ENCODE measurements at places on chromosomes 4 and X. TPM values are rescaled to one million over a fixed set of nuclear protein-coding genes. Genes with fewer than 3 reads are reported as not detected.

DNA sequence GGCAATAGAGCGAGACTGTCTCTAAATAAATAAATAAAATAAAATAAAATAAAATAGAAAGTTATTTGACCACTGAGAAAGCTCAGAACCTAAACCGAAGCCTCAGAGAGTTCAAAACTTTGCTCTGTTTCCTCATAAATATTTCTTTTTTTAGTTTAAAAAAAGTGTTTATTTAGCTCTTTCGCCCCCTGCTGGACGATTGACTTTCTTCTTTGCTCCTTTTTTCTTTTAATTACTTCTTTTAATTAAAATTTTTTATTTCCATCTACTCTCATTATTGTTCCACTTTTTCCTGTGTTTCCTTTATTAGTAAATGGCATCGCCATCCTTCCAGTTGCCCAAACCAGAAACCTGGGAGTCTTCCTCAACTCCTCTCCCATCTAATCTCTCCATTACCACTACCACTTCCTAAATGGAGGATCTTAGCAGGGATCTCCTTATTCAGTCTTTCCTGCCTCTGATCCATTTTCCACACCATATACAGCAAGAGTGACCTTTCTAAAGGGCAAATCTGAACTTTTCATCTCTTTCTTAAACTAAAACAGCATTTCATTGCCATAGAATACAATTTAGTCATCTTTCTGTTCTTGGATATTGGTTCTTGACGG, 728 bp upstream of the IL13RA2 start:
- DNase-seq = no peak

- no peak for DNase-seq
Observed at GRCh38 chr4:14178421-14178820, 550.9 kb upstream of the BOD1L1 start.

DNA sequence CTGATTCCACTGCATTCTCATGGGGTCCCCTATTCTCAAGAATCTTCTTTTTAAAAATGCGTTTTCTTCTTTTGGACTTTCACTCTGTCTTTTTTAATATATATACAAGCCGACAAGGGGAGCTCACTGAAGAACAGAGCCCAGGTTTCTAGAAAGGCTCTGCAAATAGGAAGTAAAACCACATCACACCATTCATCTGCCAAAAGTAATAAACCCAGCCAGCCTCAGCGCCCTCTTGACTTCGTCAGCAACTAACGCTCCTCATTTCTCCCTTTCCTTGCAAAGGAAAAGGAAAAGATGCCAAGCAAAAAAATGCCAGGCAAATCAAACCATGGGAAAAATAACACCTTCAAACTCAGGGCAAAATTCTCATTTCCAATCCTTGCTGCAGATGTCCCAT, 136.4 kb downstream of the HHIP start:
- DNase-seq = no peak

GRCh38 chrX:36986231-36986630, 21.9 kb upstream of the FAM47C start:
- DNase-seq = no peak

Gene TSPAN5
- 2.1 TPM for total RNA-seq

All from Right ventricle myocardium inferior (tissue), 1 donor.